ENCODE measurements at places on chromosomes 6 and 20.
A peak's percentile ranks its signal among the peaks of the same experiment; 100 is the strongest.

DNA sequence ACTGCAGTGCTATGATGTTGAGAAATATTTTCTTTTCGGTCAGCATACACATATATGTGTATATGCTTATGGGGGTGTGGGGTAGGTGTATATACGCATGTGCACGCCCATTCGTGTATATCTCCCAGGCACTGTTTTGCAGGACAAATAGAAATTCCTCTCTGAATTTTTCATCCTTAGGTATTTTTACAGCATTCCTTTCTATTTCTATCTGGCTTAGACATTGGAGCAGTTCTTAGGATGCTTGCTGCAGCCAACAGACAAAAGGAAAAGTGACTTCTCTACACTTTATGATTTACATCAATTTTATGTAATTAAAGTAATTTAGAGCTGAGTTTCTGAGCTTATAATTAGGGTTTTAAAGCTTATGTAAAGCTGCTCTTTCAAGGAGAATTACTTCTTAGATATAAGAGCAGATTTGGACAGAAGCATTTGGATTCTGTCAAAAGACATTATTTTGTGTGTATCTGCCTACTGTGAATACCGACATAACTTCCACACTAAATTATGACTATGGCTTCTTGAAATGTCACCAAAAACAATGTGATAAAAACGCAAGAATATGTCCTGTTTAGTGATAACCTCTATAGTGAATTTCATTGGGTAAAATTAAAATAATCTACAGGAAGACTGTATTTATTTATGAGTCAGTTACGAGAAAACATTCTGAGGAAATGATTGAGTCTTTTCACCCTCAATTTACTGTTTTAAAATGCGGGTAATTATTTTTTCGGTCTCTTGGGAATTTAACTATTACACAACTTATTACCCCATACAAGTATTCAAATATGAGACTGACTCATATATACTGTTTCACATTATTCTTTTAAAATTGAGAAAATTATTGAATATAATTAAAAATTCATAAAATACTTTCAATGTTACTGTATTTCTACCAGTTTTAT lies 21.3 kb upstream of the CEP43 start:
- no peak for DNase-seq

DNA sequence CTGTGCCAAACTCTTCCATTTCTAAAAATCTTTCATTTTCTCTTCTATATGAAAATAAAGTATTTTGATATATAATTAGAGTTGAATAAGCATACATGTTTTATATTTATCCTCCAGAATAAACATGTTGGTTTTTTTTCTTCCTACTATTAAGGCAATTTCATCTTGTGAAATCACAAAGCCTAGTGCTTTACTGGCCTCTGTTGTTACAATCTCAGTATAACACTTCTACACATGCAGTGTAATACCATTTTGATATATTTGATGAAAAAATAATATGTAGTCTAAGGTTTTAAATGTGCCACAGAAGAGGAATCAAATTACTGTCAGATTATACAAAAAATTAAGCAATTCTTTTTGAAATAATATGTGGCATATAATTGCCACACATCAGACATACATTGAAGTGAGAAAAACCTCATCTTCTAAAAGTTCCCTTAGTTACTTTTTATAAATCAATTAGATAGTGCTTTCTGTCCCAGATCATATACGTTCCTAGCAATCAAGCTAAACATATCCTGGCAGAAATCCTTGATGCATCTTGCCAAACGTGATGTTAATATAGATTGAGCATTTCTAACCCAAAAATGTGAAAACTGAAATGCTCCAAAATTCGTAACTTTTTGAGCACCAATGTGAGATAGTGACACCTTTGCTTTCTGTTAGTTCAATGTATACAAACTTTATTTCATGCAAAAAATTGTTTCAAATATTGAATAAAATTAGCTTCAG lies 225.1 kb upstream of the MANEA start:
- no peak for DNase-seq

GRCh38 chr6:29925727-29926412 lies 16.5 kb upstream of the HLA-A start:
- DNase-seq, result peak; percentile 22

- peak; percentile 20 for DNase-seq
These were observed 126.7 kb downstream of the BCAS1 start for GRCh38 chr20:53943522-53944291.

DNA sequence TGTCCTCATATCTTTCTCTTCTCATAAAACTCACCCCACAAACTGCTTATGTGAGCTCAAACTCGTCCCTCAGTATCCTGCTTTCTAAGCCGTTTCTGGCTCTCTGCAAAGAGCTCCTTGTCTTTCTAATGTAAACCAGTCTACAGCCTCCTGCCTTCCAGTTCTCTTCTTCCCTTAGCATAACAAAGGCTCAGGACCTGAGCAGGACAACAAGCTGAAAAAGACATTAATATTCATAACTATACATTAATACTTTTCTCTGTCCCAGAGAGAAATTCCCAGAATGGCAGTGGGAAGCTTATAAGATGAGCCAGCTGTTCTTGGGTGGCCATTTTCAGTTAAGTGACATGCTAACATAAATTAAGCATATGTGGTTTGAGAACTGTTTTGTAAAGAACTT lies 207.0 kb upstream of the TCF21 start:
- no peak for DNase-seq

- DNase-seq, result no peak
These were observed 192.2 kb downstream of the FARS2 start for GRCh38 chr6:5453546-5453945.

DNA sequence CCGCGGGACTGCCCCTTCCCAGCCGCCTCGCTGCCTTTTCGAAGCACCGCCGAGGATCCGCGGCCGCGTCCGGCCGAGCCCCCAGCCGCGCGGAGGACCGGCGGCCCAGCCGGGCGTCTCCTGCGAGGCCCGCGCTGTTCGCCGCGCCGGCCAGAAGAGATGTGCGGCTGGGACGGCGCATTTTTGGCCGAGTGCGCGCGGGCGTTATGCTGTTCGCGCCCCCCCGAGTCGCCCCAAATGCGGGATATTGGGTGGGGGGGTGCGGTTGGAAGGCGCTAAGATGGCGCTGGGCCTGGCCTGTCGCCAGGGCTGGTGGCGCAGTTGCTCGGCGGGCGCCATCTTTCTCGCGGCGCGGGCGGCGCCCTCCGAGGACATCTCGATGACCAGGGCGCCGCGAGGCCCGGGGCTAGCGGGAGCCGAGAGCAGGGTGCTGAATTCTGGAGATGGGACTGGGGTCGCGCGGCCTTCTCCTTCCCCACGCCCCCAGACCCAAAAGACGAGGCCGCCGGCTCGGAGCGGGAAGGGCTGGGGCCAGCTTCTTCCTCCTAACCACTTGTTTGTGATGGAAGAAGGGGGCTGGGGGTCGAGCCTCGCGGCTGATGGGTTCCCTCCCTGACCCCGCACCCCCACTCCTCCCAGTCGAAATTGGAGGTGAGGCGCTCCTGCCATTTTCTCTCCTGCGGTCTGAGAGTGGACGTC lies 1.5 kb downstream of the BICRAL start:
- peak; percentile 76 for DNase-seq

GRCh38 chr20:62216636-62217566 lies 3.2 kb downstream of the HRH3 start:
- no peak for DNase-seq

DNA sequence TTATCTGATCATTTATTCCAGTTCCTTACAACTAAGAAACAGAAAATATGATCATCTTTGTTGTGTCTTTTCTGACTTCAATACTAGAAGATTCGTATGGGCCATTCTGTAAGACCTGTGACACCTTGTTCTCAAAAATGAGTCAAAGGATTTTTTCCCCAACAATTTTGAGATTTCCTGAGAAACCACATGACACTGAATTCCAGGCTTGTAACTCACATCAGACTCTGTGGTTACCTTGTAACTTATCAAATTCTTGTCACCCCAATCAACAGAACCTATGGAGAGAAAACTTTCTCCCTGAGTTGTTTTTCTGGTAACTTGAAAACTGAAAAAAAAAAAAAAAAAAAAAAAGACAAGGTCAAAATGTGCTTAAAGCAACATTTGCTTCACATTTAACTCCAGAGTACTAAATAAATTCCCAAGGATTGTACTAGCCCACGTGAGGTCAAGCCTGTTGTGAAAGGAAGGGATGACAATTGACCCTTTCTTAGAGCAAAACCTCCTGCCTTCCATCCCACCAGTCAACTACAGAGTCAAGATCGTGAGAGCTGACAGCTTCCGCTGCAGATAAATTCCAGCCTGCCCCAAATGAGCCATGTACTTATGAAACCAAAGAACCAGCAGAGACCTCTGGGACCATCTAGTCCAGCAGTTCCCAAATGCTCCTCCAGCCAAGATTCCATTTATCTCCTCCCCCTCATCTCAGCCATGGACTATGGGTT lies 140.3 kb downstream of the TBX18 start:
- no peak for DNase-seq

- DNase-seq, result no peak
These were observed 72.3 kb downstream of the CD164 start for GRCh38 chr6:109309917-109310316.

DNA sequence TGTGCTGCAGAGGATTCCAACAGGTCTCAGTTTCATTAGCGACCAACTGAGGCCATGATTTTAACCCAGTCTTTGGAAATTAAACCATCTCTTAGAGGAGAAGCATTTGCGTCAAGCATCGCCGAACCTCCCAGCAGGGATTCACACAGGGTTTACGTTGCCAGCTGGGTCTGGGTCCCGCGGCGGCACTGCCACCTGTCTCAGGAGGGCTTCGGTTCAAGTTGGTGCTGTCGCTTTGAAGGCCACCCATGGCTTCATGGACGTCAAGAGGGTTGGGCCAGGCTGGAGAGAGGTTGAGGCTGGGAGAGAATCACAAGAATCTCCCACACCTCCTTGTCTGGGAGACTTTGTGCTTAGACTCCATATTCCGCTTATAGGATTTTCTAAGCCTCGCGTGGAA lies 43.0 kb upstream of the FRMD1 start:
- no peak for DNase-seq

DNA sequence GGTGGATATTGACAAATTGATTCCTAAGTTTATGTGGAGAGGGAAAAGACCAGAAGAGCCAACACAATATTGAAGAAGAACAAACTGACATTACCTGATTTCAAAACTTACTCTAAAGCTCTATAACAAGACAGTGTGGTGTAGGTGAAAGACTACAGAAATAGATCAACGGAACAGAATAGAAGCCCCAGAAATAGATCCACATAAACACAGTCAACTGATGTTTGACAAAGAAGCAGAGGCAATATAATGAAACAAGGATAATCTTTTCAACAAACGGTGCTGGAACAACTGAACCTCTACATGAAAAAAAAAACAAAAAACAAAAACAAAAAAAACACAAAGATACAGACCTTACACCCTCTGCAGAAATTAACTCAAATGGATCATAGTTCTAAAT lies 50.2 kb downstream of the MAP3K5 start:
- DNase-seq, result no peak

- no peak for DNase-seq
These were observed 27.8 kb downstream of the ACSS2 start for GRCh38 chr20:34904202-34904621.

GRCh38 chr20:15708984-15709598 lies 864.2 kb downstream of the KIF16B start:
- DNase-seq, result peak; percentile 27

- no peak for DNase-seq
These were observed 862.1 kb downstream of the KIF16B start for GRCh38 chr20:15711177-15711576.

DNA sequence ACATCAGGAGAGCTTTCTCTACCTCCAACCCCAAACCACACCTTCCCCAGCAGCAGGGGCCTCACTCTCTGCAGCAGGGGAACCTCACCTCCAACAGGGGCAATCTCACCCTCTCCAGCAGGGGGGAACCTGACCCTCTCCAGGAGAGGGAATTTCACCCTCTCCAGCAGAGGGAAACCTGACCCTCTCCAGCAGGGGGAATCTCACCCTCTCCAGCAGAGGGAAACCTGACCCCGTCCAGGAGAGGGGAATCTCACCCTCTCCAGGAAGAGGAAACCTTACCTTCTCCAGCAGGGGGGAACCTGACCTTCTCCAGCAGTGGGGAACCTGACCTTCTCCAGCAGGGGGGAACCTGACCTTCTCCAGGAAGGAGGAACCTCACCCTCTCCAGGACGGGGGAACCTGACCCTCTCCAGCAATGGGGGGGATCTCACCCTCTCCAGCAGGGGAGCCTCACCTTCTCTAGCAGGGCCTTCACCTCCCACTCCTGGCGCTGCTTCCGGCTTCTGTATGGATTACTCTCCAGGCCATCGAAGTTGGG lies 3.1 kb downstream of the B3GALT4 start:
- no peak for DNase-seq

- no peak for DNase-seq
These were observed 6.0 kb upstream of the ARMC12 start for GRCh38 chr6:35730745-35731413.

DNA sequence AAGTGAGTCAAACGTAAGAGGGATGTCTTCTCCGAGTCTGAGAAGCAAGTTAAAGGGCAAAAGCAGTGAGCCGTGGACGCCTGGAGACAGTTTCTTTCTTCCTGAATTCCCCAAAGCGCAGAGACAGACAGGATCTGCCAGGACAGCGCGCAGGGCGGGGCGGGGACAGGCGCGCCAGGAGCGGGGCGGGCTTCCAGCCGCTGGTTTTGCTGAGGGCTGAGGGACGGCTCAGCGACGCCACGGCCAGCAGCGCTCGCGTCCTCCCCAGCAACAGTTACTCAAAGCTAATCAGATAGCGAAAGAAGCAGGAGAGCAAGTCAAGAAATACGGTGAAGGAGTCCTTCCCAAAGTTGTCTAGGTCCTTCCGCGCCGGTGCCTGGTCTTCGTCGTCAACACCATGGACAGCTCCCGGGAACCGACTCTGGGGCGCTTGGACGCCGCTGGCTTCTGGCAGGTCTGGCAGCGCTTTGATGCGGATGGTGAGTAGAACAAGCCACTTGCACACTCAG lies at the start of gene SCGN:
SCGN (plus strand) TSS at position 209 of the 509 bp plus-strand sequence; CDS start at position 398, 189 bp downstream.
- peak; percentile 35 for DNase-seq

DNA sequence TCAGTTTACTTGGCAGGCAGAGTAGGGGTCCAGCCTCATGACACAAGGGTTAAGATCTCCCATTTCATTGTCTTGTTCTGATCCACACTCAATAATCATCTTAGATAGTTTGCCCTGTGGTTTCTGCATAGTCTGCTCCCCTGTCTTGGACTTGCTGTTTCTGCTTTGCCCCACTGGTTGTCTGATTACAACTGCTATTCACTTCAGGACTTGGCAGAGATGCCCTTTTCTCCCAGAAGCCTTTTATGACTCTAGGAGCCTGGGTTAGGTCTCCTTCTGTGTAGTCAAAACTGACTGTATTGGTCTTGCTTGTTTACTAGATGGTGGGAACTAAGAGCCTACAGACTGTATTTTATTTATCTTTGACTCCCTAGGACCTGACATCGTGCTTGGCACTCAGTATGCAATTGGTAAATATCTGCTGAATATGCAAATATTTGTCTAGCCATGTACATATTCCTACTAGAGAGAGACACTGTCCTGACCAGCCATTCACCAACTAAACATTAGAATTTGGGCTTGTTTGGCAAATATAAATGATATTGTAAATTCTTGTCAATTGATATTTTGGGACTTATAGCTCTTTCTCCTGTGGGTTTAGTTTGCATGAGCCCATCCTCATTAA lies 165.9 kb upstream of the KCNK16 start:
- no peak for DNase-seq

GRCh38 chr20:45432294-45432693 lies 16.4 kb downstream of the PIGT start:
- no peak for DNase-seq
